ENCODE measurements at places on chromosomes 16 and 17.

GRCh38 chr17:50774225-50774803, 7.0 kb upstream of the ANKRD40CL start:
- DNase-seq = no peak

- DNase-seq = no peak
Observed at GRCh38 chr17:21843318-21843865, 151.1 kb downstream of the KCNJ18 start.

GRCh38 chr16:60060731-60061130, 1326.6 kb upstream of the GOT2 start:
- no peak for DNase-seq

DNA sequence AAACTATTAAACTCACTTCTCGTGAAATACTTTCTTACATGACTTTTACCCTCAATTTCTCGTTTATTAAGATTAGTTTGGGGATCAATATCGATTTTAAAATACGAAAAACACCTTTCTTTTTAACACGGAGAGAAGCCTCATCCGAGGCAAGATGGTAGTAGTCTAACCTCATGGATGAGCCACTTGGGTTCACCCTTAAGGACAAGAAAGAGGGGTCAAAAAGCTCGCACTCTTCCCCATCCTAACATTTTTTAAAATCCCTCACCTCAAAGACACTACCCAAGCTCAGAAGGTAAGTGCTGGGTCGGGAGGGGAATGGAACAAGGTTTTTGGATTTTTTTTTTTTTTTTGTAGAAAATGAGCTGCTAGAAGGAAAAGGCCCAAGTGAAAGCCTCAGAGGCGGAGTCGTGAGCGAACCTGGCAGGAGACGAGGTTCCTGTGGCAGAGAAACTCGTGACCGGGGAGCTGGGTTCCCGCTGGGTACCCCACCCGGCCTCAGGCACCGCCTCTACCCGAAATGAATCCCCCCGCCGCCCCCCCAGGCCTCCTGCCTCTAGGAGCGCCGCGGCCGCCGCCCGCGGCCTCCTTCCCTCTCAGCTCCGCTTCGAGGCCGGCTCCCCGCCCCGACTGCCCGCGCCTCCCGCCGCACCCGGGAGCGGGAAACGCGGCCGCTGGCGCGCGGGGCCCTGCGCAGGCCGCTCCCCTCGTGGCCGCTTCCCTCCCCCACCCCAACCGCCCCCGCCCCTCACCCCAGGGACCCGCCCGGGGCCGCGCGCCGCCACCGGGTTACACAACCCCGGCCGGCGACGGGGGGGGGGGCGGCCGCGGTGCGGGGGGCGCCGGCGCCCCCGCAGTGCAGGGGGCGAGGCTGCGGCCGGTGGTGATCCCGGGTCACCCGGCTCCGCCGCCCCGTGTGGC, 1.6 kb downstream of the NUFIP2 start:
- DNase-seq = peak; percentile 28

- DNase-seq = no peak
Observed at GRCh38 chr17:80663781-80664206, 119.2 kb downstream of the RPTOR start.

DNA sequence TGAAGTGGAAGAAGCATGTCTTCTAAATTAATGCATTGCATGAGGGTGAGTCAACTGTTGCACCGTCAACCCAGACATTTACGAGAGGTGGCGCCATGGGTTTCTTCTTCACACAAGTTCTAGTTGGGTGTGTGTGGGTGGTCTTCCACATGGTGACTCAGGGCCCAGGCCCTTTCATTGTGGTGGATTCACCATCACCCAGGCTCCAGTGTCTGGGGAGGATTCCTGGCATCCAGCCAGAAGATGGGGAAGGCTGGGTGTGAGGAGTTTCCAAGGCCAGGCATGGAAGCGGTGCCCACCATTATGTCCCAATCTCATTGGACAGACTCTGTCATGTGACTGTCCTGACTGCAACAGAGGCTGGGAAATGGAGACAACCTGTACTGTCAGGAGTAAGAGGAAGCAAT, 21.4 kb upstream of the JPH3 start:
- DNase-seq = peak; percentile 13

DNA sequence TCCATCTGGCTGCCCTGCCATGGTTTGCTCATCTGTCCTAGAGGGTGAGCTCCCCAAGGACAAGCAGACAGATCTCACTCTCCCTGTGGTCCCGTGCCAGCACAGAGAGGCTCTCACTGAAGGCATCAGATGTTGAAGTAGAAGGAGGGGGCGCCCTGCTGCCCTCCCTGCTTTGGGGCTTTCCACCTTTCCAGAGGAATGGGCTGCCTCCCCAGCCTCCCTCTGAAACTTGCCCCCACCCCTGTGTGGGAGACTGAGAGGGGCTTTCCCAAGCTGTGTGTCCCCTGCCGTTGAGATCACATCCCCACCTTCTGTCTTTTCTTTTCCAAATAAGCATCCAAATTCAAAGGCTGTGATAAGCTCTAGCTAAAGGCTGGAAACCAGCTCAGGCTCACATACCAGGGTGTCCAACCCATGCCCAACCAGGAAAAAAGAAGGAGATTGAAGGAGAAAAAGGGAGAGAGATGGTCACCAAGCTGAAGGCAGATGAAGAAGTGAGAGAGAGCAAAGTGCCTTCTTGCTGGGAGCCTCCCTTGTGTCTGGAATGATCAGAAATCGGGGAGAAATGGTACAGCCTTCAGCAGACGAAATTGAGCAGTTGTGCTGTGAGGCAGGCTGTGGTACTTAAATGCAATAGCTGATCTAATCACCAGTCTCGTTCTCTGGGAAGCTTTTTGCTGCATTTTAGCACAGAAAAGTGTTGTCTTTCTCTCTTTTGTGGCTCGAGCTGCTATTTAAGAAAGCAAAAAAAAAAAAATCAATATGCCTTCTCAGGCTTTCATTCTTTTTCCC, 145.9 kb upstream of the LHX1 start:
- no peak for DNase-seq

All from stimulated activated CD4-positive, alpha-beta T cell treated with anti-CD3 and anti-CD28 coated beads, TNF-alpha, amount 100 ng/mL, for 48 hours (primary cell).